ENCODE measurements at places on chromosomes 5 and 9. TPM values are rescaled to one million over a fixed set of nuclear protein-coding genes. Genes with fewer than 3 reads are reported as not detected.

GRCh38 chr5:157543825-157544622, 31.6 kb downstream of the ADAM19 start:
- DNase-seq, result no peak
- H3K27me3 ChIP-seq, result no peaks in the 10 kb centered on the region
- H3K27ac ChIP-seq, result no peak overlapping the region
- no peak overlapping the region for H3K4me3 ChIP-seq

- H3K4me1 ChIP-seq, result peaks cover 3% of the 10 kb centered on the region
- H3K27ac ChIP-seq, result no peak overlapping the region
- DNase-seq, result no peak
- H3K27me3 ChIP-seq, result no peaks in the 10 kb centered on the region
- H3K4me3 ChIP-seq, result no peak overlapping the region
- H3K36me3 ChIP-seq, result no peaks in the 10 kb centered on the region
Observed at GRCh38 chr5:61507232-61507631, 175.2 kb downstream of the ZSWIM6 start.

DNA sequence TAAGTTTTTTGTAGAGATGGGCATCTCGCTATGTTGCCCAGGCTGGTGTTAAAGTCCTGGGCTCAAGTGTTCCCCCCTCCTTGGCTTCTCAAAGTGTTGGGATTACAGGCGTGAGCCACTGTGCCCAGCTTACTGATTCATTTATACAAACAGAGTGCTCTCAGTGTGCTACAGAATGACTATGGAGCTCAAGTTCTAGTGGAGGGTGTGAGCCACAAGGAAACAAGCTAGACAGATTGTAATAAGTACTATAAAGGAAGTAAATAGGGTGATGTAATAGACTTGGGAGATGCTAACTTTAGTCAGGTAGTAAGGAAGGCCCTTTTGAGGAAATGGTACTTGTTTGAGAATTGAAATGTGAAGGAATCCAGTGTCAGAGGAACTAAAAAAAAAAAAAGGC, 1.7 kb upstream of the TMEM267 start:
- no peak for DNase-seq
- H3K27me3 ChIP-seq, result no peaks in the 10 kb centered on the region
- H3K27ac ChIP-seq, result no peak overlapping the region
- no peaks in the 10 kb centered on the region for H3K36me3 ChIP-seq

DNA sequence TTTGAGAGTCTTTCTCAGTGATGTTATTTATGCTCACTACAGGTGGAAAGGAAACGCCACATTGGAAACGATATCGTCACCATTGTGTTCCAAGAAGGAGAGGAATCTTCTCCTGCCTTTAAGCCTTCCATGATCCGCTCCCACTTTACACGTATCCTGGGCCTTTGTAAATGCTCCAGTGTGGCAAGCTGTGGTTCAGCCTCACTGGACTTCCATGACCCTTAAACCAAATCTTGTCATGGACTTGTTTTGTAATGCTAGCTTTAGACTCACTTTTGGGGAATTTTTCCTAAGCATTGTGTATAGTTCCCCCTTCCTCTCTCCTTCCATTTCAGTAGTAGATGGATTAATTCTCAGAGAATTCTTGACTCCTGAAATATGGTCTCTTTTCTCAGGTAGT, 60.9 kb upstream of the SLC2A8 start:
- peak overlapping the region; percentile 21 for H3K27ac ChIP-seq
- H3K4me1 ChIP-seq, result no peaks in the 10 kb centered on the region
- no peak for DNase-seq

- H3K4me3 ChIP-seq, result no peak overlapping the region
- peak; percentile 90 for DNase-seq
- H3K27ac ChIP-seq, result no peak overlapping the region
- no peaks in the 10 kb centered on the region for H3K36me3 ChIP-seq
- H3K27me3 ChIP-seq, result no peaks in the 10 kb centered on the region
Observed at GRCh38 chr9:94065535-94065961, 18.7 kb upstream of the PTPDC1 start.

- no peak overlapping the region for H3K4me3 ChIP-seq
- no peaks in the 10 kb centered on the region for H3K36me3 ChIP-seq
- no peak overlapping the region for H3K27ac ChIP-seq
Observed at GRCh38 chr5:73442231-73442811, 6.3 kb downstream of the FOXD1 start.

- peak within 1 kb of the TSS; percentile 95 for H3K27ac ChIP-seq
- H3K4me1 ChIP-seq, result peaks cover 26% of the 10 kb centered on the region
- peak within 1 kb of the TSS; percentile 99 for H3K4me3 ChIP-seq
- no peaks in the 10 kb centered on the region for H3K36me3 ChIP-seq
Observed at GRCh38 chr9:128127568-128127989, at the start of gene PTGES2. Gene PTGES2 (minus strand): TSS chr9:128127729. CDS start chr9:128127717, 12 bp downstream.

DNA sequence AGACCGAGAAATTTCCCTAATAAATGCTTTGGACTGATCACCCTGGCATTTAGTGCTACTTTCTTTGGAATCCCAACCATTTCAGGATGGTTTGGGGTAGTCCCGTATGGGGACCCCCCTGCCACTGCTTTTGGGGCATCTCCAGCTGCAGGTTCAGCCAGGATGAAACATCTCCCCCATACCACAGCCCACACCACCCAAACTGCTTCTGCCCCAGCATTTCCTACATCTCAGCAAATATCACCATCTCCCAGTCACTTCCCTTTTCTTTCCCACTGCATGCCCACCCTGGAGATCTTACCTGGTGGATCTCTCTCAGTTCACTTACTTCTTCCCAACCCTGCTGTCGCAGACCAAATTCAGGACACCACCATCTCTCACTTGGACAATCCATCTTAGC, 4.8 kb upstream of the P4HA2 start:
- no peaks in the 10 kb centered on the region for H3K36me3 ChIP-seq
- no peak for DNase-seq
- H3K4me3 ChIP-seq, result no peak overlapping the region
- H3K4me1 ChIP-seq, result peaks cover 9% of the 10 kb centered on the region

DNA sequence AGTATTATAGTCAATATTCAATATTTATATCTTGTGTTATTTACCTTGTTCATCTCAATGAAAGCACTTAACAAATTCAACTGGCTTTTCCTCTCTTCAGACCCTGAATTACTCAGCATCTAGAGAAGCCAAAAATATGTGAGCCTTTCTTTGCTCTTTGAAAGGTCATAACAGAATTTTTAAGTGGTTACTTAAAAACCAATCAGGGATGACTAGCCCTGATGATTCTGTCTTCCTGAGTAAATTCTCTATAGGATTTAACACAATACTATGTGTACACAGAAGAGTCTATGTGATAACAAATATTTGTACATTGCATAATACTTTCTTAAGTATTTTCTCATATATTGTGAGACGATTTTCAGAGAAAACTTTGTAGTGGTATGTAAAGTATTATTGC, 546.3 kb downstream of the MAT2B start:
- no peaks in the 10 kb centered on the region for H3K4me1 ChIP-seq
- H3K36me3 ChIP-seq, result no peaks in the 10 kb centered on the region
- DNase-seq, result no peak
- no peak overlapping the region for H3K27ac ChIP-seq
- H3K4me3 ChIP-seq, result no peak overlapping the region

GRCh38 chr9:38432922-38433510, 8.8 kb upstream of the IGFBPL1 start:
- H3K27me3 ChIP-seq, result no peaks in the 10 kb centered on the region
- H3K27ac ChIP-seq, result no peak overlapping the region
- no peak overlapping the region for H3K4me3 ChIP-seq
- no peak for DNase-seq

DNA sequence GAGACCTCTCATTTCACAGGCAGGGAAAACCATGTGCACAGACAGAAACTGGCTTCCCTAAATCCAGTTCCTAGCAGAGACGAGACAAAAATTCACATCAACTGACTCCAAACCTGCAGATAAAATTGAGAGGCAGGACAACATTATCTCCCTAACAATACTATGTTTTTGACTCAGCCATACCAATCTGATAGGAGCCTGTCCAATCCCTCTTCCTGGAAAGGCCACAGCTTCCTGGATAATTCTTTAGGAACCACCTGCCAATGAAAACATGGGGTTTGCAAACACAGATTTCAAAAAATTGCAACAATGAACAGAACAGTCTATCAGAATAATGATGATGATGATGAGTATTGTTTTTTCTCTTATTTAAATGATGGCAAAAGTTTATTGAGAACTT, 22.4 kb downstream of the SH3TC2 start:
- no peak overlapping the region for H3K4me3 ChIP-seq
- no peak for DNase-seq
- no peaks in the 10 kb centered on the region for H3K27me3 ChIP-seq
- no peaks in the 10 kb centered on the region for H3K4me1 ChIP-seq
- H3K27ac ChIP-seq, result no peak overlapping the region

GRCh38 chr5:172722327-172722815, 48.6 kb downstream of the DUSP1 start:
- no peaks in the 10 kb centered on the region for H3K27me3 ChIP-seq
- H3K4me3 ChIP-seq, result no peak overlapping the region
- H3K36me3 ChIP-seq, result no peaks in the 10 kb centered on the region
- H3K4me1 ChIP-seq, result no peaks in the 10 kb centered on the region

DNA sequence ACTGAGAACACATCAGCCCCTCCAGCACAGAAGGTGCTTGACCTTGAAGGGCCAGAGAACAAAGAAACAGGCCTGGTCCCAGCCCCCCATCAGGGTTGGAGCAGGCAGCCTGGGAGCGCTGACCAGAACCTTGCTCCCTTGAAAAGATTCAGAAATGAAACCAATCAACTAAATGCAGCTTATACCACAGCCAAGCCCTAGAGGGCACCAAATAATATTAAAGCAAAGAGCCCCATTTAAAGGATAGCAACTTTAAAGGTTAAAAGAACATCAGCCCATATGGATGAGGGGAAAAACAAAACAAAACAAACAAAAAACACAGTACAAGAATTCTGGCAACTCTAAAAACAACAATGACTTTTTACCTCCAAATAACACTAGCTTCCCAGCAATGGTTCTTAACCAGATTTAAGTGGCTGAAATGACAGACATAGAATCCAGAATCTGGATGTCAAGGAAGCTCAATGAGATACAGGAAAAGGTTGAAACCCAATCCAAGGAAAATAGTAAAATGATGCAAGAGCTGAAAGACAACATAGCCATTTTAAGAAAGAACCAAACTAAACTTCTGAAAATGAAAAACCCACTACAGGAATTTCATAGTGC, 471.9 kb downstream of the MTRR start:
- no peak overlapping the region for H3K27ac ChIP-seq
- H3K36me3 ChIP-seq, result no peaks in the 10 kb centered on the region
- no peak for DNase-seq
- H3K4me3 ChIP-seq, result no peak overlapping the region

DNA sequence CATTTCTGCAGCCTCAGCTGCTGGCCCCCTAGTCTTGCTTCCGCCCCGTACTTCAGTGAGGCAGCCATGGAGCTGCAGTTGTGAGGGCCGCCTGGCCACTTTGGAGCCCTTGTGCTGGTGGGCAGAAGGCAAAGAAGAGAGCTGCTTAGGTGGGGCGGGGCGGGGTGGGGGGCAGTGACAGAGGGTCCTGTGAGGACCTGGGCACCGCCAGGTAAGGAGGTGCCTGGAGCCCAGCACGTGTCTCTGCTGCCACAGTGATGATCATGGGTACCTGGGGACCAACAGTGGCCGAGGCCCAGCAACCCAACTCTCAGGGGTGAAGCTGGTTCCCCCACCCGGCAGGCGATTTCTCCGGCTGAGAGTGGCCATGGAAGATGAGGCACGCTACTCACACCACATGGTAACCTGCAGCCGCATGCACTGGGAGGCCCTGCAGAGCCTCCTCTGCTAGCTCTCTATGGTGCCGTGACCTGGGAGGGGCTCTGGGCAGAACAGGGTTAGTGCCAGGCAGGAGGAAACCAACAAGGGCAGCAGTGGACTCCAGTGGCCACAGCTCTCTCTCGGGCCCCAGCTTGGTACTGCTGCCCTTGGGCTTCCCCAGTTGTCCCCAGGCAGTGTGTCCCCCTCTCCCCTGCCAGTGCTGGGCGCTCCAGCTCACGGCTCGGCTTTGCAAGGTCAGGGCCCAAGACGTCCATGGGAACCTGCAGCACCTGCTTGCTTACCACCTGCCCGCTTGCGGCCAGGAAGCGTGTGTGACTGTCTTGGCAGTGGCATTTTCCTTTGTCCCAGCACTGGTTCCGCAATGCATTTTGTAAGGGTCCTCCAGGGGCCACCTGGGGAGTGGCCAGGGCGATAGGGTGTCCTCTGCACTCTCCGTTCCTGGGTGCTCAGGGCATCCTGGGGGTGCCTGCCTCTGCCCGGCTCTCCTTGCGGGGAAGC, 24.0 kb downstream of the NDUFS6 start:
- peaks cover 2% of the 10 kb centered on the region for H3K36me3 ChIP-seq
- no peak overlapping the region for H3K4me3 ChIP-seq
- no peak for DNase-seq
- H3K27ac ChIP-seq, result no peak overlapping the region
- H3K27me3 ChIP-seq, result no peaks in the 10 kb centered on the region

- no peak for DNase-seq
- no peaks in the 10 kb centered on the region for H3K36me3 ChIP-seq
- H3K27me3 ChIP-seq, result no peaks in the 10 kb centered on the region
- no peaks in the 10 kb centered on the region for H3K4me1 ChIP-seq
Observed at GRCh38 chr9:9099646-9100045, 1300.1 kb upstream of the DMAC1 start.

DNA sequence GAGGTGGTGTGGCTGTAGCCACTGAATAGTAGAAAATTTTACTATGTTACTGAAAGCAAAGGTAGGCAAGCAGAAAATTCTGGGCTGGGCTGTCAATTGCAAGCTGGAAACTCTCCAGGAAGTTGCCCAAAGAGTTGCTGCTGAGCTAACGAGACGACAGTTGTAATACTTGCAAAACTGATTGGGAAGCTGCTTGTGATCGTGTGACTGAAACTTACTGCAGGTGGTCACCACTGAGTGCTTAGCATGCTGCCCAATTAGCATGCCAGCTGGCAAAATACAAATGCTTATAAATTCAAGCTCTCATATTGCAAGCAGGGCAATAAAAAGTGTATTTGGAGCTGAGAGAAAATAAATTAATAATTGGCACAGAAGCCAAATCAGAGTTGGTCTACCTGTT, 758.5 kb upstream of the EDIL3 start:
- no peaks in the 10 kb centered on the region for H3K4me1 ChIP-seq
- H3K27me3 ChIP-seq, result no peaks in the 10 kb centered on the region
- H3K27ac ChIP-seq, result no peak overlapping the region
- DNase-seq, result no peak
- no peaks in the 10 kb centered on the region for H3K36me3 ChIP-seq

DNA sequence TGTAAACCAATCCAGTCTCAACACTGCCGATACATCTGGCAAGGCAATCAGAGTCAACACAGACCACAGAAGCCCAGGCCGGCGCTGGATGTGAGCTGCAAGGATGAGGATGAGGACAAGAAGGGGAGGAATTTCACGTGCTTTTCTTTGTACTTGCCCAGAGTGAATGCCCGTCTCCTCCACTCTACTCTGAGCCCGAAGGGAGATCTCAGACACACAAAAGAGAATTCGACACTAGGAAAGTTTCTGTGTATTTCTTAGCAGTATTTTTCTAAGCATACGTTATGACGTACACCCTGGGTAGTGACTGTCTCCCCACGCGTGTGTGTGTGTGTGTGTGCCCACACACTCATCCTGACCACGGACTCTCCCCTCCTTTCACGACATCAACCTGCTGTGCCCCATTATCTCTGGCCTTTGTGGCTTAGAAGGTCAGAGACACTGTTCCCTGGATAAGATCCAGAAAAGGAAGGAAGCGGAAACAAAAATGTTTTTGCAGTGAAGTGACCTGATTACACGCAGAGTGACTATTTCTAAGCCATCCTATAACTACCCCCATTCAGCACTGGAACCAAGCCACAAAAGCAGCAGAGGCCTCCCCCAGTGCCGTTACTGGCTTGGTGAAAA, 227.3 kb upstream of the DAPK1 start:
- no peaks in the 10 kb centered on the region for H3K27me3 ChIP-seq
- H3K36me3 ChIP-seq, result no peaks in the 10 kb centered on the region
- H3K27ac ChIP-seq, result peak overlapping the region; percentile 18

The NTRK2 gene
- 46.7 TPM for total RNA-seq

The GABRA6 gene
- not detected for total RNA-seq

The WDR36 gene
- 27.9 TPM for total RNA-seq

The SCGB3A2 gene
- total RNA-seq, result not detected

The CDKN2B gene
- 33.1 TPM for total RNA-seq

The CDC25C gene
- total RNA-seq, result not detected
